ENCODE measurements at places on chromosomes 12 and 14. TPM values are rescaled to one million over a fixed set of nuclear protein-coding genes. Genes with fewer than 3 reads are reported as not detected.

Gene SYNE3
- 1.6 TPM for polyA plus RNA-seq

Gene HCAR1
- not detected for polyA plus RNA-seq

Gene KRT2
- not detected for polyA plus RNA-seq

Gene EXOC3L4
- polyA plus RNA-seq = not detected

Gene BDKRB2
- not detected for polyA plus RNA-seq

Gene KRT7
- not detected for polyA plus RNA-seq

Gene KERA
- not detected for polyA plus RNA-seq

Gene FAM234B
- 76.6 TPM for polyA plus RNA-seq

Gene CFAP251
- 3.4 TPM for polyA plus RNA-seq

Gene DNAJC22
- not detected for polyA plus RNA-seq

Gene A2ML1
- 0.07 TPM for polyA plus RNA-seq

Gene SRRM4
- 4.1 TPM for polyA plus RNA-seq

Gene RNASE7
- polyA plus RNA-seq = not detected

Gene FZD10
- 1.2 TPM for polyA plus RNA-seq

Gene PPP1R13B
- polyA plus RNA-seq = 5.8 TPM

Gene LRRC10
- not detected for polyA plus RNA-seq

Gene HOXC13
- polyA plus RNA-seq = not detected

Gene C12orf54
- polyA plus RNA-seq = not detected

Gene GPR84
- not detected for polyA plus RNA-seq

Gene TMPRSS12
- not detected for polyA plus RNA-seq

Gene ZBTB39
- 0.34 TPM for polyA plus RNA-seq

Gene ATP2B1
- polyA plus RNA-seq = 31.9 TPM

Gene C1QL4
- polyA plus RNA-seq = not detected

Gene PTPRO
- polyA plus RNA-seq = 6.8 TPM

Gene KRT5
- not detected for polyA plus RNA-seq

Gene NKX2-8
- polyA plus RNA-seq = not detected

Gene GAPDH
- 6,636 TPM for polyA plus RNA-seq

Gene C12orf56
- polyA plus RNA-seq = 38.8 TPM

Gene SCN8A
- polyA plus RNA-seq = 30.8 TPM

Gene ARHGAP9
- not detected for polyA plus RNA-seq

Gene TMTC2
- polyA plus RNA-seq = 10.2 TPM

Gene SERPINA9
- polyA plus RNA-seq = not detected

Gene PWP1
- polyA plus RNA-seq = 228 TPM

Gene LIN7A
- 4.0 TPM for polyA plus RNA-seq

Gene SYT10
- not detected for polyA plus RNA-seq
